Activated CD8-positive, alpha-beta memory T cell treated with anti-CD3 and anti-CD28 coated beads for 4 hours (primary cell): ENCODE measurements at places on chromosomes 5 and 9.
A peak's percentile ranks its signal among the peaks of the same experiment; 100 is the strongest.

- no peak for DNase-seq
Measured at GRCh38 chr9:87334366-87334765, 163.3 kb upstream of the DAPK1 start.

DNA sequence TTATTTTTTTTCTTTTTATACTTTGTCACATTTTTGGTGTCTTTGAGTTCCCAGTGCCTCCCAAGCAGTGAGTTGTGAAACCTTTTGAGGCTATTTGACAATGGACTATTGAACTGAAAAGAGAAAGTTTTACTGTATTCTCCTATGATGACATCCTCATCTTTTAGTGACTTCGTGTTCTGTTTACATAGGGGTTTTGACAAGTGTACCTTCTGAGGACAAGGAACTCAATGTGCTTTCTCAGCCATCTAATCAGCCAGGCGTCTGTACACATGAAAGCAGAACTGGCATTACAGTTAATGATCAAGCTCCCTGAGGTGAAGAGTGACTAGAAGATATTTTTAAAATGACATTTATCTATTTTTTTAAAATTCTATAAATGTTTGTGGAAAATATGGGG, 175.5 kb downstream of the ANXA1 start:
- no peak for DNase-seq

- no peak for DNase-seq
Measured at GRCh38 chr5:1987471-1987870, 104.7 kb upstream of the IRX4 start.

DNA sequence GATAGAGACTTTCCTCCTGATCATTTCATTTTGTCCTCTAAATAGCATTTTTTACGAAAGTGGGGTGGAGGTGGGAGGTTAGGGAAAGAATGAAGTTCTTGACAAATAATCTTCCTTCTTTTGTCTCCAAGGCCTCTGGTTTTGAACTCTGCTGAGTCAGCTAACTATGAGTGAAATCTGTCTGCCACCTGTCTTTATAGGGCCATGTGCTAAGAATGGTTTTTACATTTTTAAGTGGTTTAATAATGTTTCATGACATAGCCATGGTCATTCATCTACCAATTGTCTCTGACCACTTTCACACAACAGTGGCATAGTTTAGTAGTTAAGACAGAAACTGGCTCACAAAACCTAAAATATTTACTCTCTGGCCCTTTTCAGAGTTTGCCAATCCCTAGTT, 7.6 kb downstream of the MAN2A1 start:
- DNase-seq, result no peak

GRCh38 chr9:77938163-77938562, 93.4 kb downstream of the GNAQ start:
- DNase-seq, result no peak

- no peak for DNase-seq
Measured at GRCh38 chr5:72298711-72299110, 21.3 kb downstream of the MRPS27 start.

DNA sequence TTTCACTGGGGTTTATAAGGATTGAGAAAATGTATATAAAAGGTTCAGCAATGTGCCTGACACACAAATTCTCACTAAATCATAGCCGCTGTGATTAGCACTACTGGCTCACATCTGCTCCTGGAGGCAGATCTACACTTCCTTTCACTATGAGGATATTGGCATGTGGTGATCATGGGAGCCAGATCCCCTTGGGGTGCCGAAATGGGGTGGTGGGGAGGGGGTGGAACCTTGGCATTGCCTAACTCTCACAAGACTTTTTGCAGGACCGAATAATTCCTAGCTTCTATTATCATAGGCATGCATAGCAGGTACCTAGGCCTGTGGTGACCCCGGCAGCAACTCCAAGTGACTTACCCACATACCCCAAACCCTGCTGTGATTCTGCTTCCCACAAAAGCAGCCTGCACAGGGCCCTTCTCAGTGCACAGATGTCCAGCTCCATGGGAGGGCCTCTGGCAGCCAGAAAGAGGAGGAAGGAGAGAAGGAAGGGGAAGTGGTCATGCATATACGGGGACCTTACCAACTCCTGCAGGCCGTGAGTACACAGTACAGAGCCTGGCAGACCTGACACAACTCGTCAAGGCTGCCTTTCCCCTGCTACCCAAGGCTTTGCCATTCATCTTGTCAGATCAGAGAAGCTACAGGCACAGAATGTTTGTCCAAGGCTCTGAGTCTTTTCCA, 61.3 kb upstream of the IQGAP2 start:
- no peak for DNase-seq

- no peak for DNase-seq
Measured at GRCh38 chr9:121609822-121610637, 41.4 kb upstream of the DAB2IP start.

DNA sequence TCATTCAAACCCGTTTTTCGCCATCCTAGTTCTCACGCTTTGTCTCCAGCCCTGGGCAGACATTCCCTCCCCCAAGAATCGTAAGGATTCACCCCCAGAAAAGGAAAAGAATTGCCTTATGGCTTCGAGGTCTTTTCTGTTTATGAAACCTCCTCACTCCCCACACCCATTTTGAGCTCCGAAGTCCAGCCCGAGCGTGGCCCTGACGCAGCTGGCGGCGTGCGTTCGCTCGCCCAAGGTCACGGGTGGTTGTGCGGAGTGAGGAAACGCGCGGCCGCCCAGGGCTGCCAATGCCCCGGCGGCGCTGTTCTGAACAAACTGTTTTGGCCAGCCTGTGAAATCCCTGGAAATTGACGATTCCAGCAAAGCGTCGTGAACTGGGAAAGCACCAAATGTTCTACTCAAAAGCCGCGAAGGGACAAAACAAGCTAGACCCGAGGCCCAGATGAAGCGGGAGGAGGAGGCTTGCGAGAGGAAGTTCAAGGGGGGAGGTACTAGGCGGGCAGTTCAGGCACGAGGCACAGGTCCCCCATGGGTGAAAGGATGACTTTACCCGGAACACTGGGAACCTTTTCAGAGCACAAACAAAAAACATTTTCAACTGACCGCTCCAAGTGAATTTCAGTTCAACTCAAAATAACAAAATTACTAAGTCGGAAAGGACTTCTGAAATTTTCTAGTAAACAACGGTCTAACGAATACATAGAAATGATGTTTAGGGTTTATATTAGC, 683 bp upstream of the ZFAND5 start:
- DNase-seq, result peak; percentile 37

GRCh38 chr5:26955161-26955560, 83.2 kb downstream of the CDH9 start:
- DNase-seq, result no peak

DNA sequence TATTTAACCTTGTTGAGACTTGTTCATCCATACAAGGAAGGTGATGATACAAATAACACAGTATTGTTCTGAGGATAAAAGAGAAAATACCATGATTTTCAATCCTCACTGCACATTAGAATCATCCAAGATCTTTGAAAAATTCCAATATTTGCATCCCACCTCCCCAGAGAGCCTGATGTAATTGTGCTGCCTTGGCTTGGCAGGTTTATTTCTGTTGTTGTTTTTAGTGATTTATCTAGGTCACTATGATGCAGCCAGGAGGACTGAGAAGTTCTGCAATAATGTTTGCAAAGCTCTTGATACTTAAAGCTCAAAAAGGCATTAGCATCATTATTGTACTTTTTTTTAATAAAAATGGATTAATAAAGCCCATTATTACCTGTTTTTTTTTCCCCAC, 67.0 kb upstream of the NMUR2 start:
- no peak for DNase-seq

GRCh38 chr5:171693412-171693811, 92.2 kb upstream of the SMIM23 start:
- no peak for DNase-seq

DNA sequence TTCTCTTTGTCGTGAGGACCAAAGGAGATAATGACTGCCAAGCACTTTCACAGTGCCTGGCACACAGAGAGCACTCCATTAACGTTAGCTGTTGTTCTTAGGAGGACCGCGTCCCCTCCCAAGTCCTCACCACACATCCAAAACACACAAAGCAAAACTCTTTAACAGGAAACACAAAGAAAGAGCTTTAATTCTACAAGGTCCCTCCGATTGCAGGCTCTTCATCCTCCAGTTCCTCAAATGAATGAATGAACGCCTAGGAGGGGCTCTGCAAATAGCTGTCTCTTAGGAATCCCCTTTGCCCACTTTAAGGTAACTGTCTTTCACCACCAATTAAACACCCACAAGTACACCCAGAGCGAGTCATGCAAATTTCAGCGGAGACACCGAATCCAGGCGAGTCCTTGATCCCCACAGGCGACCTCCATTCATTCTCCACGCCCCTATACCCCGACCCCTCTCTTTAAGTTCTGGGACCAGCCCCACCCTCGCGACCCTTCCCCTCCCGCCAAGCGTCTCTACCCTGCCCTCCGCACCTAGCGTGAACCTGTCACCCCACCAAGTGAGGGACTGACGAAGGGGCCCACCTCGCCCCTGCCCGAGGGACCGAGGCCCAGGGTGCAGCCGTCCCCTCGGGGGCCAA, 644 bp downstream of the TSC1 start:
- no peak for DNase-seq

DNA sequence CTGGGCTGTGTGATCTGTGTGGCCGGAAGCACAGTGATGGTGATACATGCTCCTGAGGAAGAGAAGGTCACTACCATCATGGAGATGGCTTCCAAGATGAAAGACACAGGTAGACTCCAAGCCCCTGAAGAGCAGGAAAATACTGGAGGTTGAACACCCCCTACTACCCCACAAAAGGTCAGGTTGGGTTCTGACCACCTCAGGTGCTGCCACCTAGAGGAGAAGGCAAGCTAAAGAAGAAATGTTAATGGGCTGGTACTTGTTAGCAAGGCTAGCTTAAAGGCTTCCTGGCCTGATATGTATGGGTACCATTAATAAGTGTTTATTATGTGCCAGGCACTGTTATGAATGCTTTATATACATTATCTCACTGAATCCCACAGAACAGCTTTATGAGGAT, 11.7 kb downstream of the NIPAL4 start:
- DNase-seq, result no peak

- DNase-seq, result no peak
Measured at GRCh38 chr5:7876867-7877266, 7.9 kb downstream of the MTRR start.

- DNase-seq, result no peak
Measured at GRCh38 chr5:154406826-154407225, 39.0 kb upstream of the SAP30L start.

- DNase-seq, result no peak
Measured at GRCh38 chr9:18741945-18742344, 268.0 kb downstream of the ADAMTSL1 start.

DNA sequence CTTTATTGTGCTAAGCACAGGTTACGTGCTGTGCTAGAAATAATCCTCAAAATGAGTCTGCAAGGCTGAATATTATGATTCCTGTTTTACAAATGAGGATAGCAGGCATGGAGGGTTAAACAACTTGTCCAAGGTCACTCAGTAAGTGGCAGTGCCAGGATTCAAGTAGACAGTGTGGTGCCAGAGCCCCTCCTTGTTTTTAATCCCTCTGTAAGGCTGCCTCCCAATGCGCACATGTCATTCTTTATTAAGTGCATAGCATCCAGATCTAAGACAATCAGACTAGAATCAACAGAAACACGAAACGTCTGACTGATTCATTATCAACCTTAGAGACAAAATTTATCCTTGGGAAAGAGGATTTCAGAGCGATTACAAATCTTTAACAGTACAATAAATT, 199.6 kb downstream of the SMARCA2 start:
- no peak for DNase-seq

DNA sequence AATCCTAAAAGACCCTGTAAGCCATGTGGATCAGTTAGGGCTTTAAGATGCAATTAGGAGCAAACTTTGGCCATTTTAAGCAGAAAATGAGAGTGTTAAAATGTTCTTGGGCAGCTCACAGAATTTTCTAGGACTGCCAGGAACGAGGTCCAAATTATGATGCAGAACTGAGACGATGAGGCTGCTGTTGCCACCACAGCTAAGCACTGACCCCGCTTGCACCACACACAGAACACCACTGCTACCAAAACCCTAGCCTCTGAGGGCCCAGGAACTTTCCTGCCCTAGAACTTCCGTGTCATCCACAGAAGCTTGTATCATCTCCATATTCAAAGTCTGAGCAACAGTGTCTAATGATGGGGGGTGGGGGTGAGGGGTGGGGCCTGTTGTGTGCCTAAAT, 41.0 kb upstream of the PCSK1 start:
- DNase-seq, result no peak

DNA sequence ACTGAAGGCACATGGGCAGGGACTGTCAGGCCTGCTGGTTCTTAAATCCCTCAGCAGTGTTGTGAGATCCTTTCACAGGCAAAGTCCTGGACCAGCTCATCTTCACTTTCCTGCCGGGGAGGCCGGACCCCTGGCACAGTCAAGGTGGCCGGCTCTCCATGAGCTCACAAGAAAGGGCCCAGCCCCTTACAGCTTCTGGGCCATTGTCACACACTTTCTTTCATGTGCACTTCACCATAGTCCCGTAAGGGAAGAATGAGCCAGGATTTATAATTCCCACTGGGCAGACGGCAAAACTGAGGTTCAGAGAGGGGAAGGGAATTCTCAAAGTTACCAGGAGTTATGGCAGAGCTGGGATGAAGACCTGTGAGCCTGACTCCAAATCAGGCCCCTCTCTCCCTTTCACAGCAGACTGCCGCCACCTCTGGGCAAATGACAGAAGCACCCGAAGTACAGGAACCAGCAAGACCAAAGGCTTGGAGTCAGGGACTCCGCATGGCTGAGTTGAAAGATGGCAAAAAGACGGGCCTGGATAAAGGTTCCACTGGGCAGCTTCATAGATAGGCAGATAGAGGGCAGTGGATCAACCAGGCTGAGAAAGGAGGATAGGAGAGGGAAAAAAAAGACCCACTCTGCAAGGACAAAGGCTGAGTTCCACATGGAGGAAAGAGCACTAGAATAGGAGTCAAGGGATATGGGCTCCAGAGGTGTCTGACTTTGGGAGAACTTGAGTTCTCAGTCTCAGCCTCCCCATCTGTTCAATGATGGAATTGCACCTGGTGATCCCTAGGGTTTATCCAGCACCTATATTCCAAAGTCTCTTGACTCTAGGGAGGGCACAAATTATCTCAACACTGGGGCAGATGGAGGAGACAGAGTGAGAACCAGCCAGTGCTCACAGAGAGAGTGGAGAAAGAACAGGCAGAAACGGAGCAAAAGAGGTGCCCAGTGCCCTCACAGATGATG, 128.7 kb downstream of the PAX5 start:
- DNase-seq, result no peak

- no peak for DNase-seq
Measured at GRCh38 chr5:32225445-32225844, 51.3 kb upstream of the GOLPH3 start.

DNA sequence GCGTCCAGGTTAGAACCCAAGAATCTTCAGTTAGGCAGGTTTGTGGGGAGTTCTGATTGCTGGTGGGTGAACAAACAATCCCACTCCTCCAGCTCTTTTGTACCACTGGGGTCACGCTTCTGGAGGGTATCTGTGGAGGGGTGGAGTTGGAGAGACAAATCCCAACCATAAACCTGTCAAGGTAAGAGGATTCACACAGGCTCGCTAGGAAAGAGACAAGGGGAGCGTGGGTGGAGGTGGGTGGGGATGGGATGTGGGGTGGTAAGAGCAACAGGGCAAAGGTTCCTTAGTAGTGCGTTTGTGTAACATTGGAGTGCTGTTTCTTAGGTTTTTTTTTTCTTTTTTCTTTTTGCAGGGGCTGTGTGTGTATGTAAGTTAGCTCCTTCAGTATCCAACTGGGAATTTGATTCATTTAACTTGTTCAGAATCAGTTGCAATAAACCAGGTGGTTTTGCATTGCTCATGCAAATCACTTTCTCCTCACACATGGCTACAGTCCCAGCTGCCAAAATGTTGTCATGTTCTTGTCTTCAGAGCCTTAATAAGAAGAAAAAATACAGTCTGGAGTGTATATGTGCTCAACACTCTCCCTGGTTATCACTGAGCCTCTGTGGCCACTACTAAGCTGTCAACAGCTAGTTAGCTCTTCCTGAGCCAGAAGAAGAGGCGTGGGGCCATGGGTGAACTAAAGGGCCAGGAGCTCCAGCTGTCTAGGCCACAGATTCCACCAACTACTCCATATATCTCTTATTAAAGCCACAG, 164.0 kb upstream of the RAD23B start:
- no peak for DNase-seq
